ENCODE measurements at places on chromosomes 5 and 9.

DNA sequence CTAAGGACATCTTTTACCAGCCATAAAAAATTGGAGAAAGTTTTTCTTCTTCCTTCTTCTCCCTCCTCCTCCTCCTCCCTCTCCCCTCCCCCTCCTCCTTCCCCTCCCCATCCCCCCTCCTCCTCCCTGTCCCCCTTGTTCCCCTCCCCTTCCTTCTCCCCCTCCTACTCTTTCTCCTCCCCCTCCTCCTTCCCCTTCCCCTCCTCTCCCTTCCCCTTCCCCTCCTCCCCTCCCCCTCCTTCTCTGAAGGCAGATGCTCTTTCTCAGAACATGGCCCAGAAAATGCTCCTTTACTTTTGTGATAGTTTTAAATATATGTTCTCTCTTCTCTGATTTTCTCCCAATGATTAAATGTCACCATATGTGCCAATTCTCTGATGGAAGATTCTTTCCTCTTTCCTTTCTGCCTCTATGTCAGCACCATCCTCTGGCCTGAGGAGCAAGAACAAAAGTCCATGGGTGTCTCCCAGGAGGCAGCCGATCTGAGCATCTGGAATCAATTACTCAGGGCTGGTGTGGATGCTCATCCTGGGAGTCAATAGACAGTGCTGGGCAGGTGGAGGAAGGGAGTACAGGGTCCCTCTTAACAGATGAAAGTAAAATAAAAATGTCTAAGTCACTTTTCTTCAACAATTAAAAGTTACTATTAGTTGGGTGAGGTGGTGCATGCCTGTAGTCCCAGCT, 63.0 kb upstream of the GNA14 start:
- DNase-seq: no peak

- no peak for DNase-seq
Observed at GRCh38 chr5:134958755-134959154, 9.0 kb upstream of the CATSPER3 start.

DNA sequence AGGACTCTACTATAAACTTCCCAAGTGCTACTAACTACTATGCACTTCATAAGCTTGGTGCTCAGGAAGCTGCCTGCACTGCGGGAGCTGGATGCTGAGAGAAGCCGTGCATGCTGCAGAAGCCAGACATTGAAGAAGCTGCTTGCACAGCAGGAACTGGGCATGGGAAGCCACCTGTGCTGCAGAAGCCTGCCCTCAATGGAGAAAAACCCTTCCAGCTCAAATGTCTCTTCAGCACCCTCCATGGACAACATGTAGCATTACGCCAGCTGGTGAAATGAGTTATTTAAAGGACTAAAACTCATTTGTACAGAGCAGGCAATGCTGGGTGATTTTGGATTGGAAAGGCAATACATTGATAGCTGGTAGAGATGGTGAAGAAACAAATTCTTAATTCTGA, 247.2 kb downstream of the KIF4B start:
- DNase-seq: no peak

DNA sequence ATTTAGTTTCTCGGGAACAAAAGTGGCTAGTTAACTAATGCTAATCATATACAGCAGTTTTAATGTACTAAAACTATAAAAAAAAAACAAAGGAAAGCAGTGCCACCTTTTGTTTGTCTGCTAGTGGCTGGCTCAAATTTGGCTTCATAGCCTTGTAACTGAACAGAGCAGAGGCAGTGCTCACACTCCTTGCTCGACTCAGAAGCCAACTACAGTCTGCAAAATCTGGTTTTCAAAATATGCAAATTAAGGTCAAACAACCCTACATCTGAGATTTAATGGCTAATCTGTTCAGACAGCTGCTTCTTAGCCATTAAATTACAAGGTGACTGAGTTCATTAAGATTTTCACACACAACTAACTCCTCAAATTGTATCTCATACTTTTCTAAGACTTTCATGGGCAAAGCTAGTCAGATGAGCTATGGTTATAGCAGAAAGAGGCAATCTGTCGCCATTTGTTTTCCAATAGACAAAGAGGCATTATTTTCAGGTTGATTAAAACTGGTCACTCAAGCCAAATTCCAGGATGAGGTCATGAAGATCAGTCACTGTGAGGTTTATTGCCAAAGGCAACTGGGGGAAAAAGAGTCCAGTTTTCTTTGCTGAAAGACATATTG, 56.8 kb upstream of the EPB41L4A start:
- DNase-seq: no peak

GRCh38 chr5:134005417-134006061, 764 bp upstream of the VDAC1 start:
- no peak for DNase-seq

DNA sequence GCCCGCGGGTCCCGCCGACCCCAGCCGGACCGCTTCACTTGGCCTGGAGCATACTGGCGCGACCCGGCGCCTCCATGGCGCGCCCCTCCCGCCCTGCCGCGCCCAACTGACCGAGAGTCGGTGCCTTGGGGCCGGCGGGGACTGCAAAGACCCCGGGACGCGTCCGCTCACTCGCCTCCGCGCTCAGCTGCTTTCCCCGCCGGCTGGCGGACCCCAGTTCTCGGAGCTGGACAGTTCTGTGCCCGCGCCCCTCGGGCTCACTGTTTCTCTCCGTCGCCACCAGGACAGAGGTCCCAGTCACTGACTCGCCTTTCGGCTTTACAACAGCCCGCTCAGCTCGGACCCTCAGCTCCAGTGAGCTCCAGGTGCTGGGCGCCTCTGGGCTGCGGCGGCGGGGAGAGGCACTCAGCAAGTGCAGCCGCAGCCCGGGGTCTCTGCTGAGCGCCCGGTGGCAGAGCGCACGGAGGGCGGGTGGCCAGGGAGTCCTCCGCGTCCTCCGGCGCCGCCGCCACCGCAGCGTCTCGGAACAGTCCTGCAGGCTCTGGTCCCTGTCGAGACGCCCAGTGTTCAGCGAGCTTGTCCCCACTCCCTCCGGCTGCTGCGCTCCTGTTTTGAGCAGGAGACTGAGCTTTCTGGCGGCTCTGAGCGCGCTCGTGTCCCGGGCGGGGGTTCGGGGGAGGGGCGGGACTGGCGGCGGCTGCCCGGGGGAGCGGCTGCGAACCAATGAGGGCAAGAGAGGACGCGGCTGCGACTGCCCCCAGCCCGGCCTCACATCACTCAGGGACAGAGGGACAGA, at the start of gene SMIM32:
SMIM32 (minus strand) TSS at position 637 of the 796 bp plus-strand sequence. CDS start 638 bp downstream, outside the sequence.
- no peak for DNase-seq

- DNase-seq: no peak
Observed at GRCh38 chr5:18789218-18789998, 1155.1 kb downstream of the TAF11L14 start.

DNA sequence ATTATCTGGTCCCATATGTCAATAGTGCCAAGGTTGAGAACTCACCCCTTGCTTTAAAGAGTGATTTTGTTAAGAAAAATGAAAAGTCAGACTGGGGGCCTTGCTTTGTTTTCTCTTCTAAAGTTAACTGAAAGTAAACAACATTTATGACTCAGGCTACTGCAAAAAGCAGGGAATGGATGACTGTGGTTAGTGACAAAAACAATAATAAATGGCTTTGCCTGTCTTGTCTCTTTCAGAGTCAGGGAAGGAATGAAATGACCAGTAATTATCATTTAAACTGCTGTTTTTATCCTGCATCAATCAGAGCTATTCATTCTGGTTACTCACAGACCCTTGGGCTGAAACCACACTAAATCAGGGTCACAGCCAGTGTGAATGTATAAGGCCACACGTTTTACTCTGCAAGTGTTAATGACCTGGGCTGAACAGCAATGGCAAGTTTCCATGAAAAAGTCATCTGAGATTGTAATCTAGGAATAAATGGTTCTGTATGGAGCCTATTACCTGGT, 112.2 kb downstream of the ZNF608 start:
- DNase-seq: no peak

DNA sequence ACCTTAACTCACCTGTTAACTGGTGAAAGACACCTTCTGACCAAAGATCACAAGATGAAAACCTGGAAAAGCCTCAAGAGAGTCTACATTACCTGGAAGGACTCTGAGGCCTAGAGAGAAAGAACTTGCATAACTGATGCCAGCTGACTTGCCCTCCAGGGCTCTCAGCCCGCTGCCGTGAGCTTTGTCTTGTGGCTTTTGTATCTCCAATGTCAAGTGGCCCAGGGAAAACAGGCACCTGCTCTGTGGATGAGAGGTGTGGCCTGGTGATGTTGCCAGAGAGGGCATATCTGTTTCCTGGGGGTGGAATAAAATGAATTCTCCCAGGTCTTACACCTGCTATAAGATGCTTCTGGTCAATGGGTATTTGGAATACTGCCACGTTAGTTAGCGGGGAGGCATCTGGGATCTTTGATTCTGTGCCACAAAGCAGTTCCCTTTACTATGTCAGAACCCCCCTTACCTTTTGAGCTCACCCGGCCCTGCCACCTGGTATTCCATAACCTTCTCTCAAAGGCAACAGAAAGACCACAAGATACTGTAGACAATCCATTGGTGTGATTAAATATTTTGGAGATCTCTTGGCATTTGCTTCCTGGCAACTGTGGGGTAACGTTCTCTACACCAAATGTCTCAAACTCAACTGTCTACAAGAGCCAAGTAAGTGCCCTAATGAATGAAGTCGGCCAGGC, 54.9 kb upstream of the N4BP3 start:
- DNase-seq: no peak

DNA sequence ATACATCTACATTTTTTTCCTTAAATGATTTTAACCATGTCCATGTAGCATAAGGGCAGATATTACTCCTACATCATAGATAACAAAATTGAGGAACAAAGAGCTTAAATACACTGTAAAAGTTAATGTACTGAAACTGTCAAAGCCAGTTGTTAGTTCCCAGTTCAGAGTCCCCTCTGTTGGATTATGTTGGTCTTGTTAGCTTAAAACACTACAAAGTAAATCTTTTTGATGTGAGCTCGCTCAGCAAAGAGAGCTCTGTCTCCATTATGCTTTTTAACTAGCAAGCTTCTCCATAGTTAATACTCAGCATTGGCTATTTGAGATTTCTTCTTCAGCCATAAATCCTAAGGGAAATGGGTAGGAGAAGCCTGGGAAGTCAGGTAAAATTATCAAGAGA, 149.1 kb downstream of the ADAMTS6 start:
- DNase-seq: no peak

DNA sequence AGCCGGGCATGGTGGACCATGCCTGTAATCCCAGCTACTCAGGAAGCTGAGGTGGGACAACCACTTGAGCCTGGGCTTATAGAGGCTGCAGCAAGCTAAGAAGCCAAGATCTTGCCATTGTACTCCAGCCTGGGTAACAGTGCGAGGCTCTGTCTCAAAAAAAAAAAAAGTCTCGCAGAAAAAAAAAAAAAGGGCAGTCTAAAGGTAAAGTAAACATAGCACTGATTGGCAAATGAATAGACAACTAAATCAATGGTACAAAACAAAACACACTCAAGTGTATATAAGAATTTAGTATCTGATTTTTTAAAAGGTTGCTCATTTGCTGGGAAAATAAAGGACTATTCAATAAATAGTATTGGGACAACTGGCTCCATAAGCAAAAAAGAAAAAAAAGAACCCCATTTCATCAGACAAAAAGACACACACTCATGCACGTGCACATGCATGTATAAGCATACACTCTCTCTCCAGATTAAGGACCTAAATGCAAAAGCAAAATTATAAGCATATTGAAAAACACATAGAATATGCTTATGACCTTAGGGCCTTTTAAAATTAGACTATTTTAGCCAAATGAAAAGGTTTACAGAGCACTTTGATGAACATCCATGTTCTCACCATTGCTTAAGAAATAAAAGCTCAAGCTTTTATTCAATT, 5.7 kb downstream of the IL6ST start:
- DNase-seq: no peak

GRCh38 chr5:158843305-158843704, 256.4 kb downstream of the EBF1 start:
- DNase-seq: no peak

- no peak for DNase-seq
Observed at GRCh38 chr5:129073111-129073510, 21.4 kb upstream of the ISOC1 start.

- peak; percentile 85 for DNase-seq
Observed at GRCh38 chr5:16465544-16466432, at the start of gene ZNF622. Gene ZNF622, minus strand, starts transcription at chr5:16465800. Its CDS starts 135 bp downstream, at chr5:16465665.

DNA sequence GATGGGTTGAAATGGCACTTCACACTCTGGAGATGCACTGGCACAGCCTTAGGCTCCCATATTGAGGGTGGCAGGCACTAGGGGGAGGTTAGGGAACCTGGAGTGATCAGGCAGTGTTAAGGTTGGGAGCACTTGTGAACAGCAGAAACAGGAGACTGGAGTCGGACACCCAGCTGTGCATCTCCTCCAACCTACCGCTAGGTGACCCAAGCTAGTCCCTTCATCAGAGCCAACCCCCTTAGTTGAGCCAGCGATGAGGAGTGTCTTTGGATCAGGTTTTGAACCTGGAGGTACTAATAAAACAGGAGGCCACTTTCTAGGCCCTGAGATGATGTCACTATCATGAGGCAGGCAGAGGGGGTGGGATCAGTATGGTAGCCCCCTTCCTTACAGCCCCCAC, 1.7 kb downstream of the ACTL7B start:
- DNase-seq: no peak

DNA sequence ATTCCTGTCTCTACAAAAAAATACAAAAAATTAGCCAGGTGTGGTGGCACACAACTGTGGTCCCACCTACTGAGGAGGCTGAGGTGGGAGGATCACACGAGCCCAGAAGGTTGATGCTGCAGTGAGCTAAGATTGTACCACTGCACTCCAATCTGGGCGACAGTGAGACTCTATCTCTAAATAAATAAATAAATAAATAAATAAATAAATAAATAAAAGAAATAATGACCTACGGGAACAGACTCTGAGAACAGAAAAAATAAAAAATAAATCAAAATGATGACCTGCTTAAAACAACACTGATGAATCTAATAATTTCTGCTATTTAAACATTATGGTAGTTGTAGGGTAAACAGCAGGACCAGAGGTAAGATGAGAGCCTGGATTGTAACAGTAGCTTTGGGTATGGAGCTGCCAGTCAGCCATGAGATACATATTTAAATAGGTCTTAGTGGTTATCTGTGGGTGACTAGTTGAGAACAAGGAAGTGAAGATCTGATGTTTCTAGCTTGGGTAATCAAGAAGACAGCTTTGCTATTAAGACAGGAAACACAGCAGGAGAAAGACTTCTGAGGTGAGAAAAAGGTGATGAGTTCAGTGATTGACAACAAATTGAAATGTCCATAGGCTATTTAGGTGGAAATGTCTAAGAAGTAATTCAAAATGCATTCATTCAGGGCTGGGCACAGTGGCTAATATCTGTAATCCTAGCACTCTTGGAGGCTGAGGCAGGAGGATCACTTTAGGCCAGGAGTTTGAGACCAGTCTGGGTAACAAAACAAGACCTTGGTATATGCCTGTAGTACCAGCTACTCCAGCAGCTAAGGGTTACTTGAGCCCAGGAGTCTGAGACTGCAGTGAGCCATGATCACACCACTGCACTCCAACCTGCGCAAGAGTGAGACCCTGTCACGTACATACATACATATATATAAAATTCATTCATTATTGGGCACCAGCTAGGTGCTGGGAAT, 11.0 kb downstream of the RNF145 start:
- DNase-seq: no peak

GRCh38 chr9:129070696-129071525, 10.0 kb upstream of the DOLPP1 start:
- peak; percentile 61 for DNase-seq

GRCh38 chr9:91359734-91360470, 1.8 kb downstream of the AUH start:
- DNase-seq: no peak
